Activated CD4-positive, alpha-beta T cell treated with anti-CD3 and anti-CD28 coated beads, Interleukin-2, amount 50 U/mL, for 1 hour (primary cell): ENCODE measurements at places on chromosomes 12 and 14.

DNA sequence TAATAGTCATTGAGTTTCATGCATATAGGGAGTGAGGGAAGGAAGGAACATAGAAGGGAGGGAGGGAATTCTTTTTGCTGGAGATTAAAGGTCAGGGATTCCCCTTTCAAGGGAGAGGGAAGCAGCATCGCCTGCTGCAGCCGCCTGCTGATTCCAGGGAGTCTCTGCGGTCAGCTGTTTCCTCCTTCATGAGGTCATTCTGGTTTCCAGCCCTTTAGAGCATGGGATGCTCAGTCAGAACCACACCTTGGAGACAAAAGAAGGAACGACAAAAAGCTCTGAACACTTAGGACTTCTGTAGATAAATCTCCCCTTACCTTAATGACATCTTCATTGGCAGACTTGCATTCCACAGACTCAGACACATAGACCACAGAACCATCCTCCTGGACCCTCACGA is 923.0 kb upstream of the TMEM132C start:
- no peak for DNase-seq

DNA sequence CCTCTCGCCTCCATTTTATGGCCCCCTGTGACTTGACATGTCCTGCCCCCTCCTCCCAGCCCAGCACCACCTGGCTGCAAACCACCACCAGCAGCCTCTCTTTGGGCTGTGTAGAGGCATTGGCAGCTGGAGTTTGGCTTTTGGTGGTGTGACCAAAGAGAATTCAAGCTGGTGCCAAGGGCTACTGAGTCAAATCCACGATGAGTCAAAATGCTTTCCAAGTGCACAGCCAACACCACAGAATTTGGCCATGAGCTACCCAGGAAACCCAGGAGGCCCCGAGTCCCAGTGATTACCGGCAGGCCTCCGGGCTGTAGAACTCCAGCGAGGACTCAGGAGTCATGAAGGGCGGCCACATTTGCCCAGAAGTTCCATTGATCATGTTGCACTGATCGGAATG is 53.8 kb downstream of the SCARB1 start:
- no peak for DNase-seq

DNA sequence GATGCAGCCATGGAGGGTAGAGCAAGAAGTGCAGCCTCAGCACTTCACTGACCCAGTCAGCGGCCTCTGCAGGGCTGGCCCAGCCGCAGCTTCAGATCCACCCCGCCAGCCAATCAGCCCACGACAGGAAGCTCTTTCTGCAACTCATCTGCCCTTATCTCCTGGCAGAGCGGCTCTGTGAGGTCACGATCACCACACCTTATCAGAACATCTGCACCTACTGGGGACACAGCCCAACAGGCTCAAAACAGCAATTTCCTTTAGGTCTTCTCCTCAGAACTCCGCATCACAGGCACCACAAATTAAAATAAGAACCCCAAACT is 287.3 kb downstream of the BCL11B start:
- DNase-seq: peak; percentile 59

DNA sequence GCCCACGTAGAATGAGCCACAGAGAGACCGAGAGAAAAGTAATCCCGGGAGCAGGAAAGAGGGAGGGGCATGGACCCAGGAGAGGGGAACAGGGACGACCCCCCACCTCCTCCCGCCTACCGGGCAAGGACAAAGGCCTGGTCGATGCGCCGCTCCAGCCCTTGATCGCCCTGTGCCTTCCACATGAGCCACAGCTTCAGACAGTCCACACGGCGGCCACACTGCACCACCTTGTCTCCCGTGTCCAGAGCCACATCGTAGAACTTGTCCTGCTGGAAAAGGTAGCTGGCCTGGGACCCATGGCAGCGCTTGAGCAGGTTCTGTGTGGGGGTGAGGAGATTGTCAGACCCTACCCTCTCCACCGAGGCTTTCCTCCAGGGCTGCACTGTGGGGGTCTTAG is 20.5 kb upstream of the ZNF740 start:
- DNase-seq: no peak

GRCh38 chr14:39396448-39396847 is 35.8 kb downstream of the FBXO33 start:
- DNase-seq: no peak

GRCh38 chr12:3032770-3033538 is 44.2 kb upstream of the TSPAN9 start:
- no peak for DNase-seq

GRCh38 chr14:31291210-31291609 is 83.6 kb upstream of the HECTD1 start:
- no peak for DNase-seq

GRCh38 chr14:99412117-99413061 is 68.3 kb downstream of the SETD3 start:
- DNase-seq: no peak

DNA sequence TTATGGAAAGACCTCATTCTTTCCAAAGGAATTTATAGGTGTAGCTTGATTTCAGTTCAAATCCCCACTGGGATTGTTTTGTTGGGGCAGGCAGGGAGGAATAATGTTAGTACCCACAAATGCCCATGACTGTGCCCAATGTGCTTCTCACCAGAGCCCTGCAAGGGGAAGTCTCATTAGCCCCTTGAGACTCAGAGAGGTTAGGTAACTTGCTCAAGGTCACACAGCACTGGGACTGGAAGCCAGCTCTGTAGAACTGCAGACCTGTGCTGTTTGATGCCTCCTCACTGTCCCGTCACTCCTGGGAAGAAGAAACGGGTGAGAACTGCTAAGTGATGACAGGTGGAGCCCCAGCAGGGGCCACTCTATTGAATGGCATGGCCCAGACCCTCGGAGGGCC is 8.9 kb downstream of the ANKRD9 start:
- no peak for DNase-seq

DNA sequence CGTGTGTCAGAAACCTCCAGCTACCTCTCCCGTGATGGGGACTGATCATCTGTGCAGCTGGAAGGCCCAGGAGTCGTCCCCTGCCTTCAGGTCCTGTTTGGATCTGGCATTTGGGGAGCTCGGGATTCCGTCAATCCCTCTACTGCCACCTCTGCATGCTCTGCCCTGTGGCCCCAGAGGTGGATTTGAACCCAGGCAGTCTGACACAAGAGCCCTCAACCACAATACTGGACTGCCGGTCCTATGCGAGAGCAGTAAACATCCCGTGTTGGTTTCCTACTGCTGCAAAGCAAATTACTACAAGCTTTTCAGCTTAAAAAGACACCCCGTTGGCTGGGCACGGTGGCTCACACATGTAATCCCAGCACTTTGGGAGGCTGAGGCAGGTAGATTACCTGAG is 121.9 kb upstream of the FKBP4 start:
- no peak for DNase-seq

GRCh38 chr14:28762303-28762954 is 4.2 kb upstream of the FOXG1 start:
- no peak for DNase-seq

DNA sequence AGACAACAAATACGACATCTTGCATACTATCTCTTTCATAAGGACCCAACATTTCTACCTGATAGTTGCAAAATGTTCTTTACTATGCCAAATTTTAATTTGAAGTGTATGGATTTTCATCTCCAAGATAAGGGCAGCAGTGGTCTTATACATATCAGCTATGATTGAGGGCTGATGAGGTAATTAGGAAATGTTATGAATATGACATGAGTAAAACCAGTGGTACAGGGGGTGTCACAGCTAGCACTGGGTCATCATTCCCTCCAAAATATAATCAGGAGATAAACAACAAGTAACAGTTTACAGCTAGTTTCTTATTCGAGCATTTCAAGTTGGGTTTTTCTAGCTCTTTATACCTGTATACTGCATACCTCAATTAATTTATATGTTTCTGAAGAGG is 35.0 kb downstream of the ATP2B1 start:
- no peak for DNase-seq

GRCh38 chr14:21264025-21264801 is 5.0 kb downstream of the HNRNPC start:
- DNase-seq: no peak

DNA sequence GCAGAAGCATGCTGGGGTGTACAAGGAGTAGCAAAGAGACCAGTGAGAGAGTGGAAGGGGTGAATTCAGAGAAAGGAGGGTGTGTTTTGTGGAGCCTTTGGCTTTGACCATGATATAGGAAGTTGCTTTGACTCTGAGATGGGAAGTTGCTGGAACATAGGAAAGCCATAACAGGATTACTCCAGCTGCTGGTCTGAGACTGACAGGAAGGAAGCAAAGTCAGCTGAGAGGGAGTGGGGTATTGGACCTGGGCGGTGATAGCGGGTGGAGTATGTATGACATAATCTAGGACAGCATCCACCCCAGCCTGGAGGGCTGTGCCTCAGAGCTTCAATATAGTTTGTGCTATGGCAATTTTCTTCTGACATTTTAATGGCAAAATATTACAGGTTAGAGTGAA is 324.4 kb downstream of the PDZRN4 start:
- no peak for DNase-seq

DNA sequence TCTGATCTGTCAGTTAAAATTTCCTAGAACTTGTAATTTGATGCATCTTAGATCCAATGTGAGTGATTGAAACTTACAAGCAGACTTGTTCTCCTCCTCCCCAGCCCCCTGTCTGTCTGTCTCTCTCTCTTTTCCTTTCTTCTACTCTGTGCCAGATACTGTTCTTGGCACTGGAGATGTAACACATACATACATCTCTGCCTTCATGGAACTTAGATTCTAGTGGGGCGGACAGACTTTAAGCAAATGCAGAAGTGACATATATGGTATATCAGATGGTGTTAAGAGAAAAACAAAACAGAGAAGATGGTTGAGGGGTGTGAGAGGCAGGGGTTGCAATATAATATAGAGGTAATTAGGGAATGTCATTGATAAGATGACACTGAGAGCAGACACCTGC is 6.6 kb downstream of the CHST11 start:
- no peak for DNase-seq

DNA sequence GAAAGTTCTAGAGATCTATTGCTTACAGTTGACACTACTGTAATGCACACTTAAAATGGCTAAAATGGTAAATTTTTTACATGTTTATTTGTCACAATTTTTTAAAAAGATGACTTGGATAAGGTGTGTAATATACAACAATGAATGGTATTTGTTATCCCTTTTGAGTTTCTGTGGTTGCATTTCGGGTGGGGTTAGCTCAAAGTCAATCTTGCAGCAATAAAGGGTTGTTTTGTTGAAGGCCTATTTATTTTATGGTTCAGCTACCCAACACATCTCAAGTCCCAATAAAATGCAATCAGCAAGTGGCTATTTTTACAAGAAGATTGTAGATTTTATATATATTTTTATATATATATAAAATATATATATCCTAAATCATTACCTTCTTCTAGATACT is 22.1 kb downstream of the SNRPF start:
- no peak for DNase-seq

GRCh38 chr14:70707138-70708038 is 65.7 kb downstream of the TTC9 start:
- no peak for DNase-seq

DNA sequence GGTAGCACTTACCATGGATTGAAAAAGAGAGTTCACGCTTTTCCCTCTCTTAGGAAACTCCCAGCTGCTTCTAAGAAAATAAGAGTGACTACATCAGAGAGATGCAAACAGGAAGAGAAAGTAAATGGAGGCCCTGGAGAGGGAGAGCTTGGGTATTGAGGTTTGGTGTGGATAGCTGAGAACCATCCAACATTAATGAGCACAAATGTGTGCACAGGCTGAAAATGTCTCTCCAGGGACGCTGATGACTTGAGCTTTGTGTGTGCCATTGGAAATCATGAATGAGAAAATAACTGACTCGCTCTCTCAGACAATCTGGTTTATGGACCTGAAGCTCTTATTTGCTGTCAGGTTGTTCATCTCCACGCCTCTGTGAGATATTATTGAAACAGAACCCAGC is 318.8 kb downstream of the NRXN3 start:
- DNase-seq: no peak

GRCh38 chr12:52860102-52860823 is 11.5 kb upstream of the KRT78 start:
- DNase-seq: no peak

- no peak for DNase-seq
These were observed 4.1 kb upstream of the PRPF40B start for GRCh38 chr12:49619286-49619685.

- DNase-seq: no peak
These were observed 128.0 kb downstream of the BCAT1 start for GRCh38 chr12:24820872-24821271.

GRCh38 chr12:70042675-70043074 is 200.6 kb upstream of the CNOT2 start:
- DNase-seq: no peak

DNA sequence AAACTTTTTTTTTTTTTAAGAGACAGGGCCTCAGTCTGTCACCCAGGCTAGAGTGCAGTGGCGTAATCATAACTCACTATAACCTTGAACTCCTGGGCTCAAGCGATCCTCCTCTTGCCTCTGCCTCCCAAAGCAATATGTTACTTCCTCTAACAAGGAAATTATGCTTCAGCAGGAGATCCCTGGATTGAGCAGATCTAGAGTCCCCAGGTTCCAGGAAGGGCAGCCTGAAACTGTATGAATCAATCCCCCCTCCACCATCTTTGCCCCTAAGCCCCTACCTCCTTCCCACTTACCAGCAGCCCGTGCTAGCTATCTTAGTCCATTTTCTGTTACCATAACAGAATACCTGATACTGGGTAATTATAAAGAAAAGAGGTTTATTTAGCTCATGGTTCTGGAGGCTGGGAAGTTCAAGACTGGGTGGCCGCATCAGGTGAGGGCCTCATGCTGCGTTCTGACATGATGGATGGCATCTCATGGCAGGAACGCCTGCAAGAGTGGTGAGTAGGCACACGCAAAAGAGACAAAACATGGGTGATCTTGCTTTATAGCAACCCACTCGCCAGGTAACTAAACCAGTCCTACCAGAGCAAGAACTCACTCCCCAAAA is 5.0 kb downstream of the TAMALIN start:
- no peak for DNase-seq

GRCh38 chr12:44247588-44247987 is 411.7 kb downstream of the TMEM117 start:
- no peak for DNase-seq

- no peak for DNase-seq
These were observed 17.9 kb downstream of the PGAM5 start for GRCh38 chr12:132728502-132728901.

GRCh38 chr14:100669011-100669412 is 57.7 kb upstream of the DLK1 start:
- DNase-seq: no peak

DNA sequence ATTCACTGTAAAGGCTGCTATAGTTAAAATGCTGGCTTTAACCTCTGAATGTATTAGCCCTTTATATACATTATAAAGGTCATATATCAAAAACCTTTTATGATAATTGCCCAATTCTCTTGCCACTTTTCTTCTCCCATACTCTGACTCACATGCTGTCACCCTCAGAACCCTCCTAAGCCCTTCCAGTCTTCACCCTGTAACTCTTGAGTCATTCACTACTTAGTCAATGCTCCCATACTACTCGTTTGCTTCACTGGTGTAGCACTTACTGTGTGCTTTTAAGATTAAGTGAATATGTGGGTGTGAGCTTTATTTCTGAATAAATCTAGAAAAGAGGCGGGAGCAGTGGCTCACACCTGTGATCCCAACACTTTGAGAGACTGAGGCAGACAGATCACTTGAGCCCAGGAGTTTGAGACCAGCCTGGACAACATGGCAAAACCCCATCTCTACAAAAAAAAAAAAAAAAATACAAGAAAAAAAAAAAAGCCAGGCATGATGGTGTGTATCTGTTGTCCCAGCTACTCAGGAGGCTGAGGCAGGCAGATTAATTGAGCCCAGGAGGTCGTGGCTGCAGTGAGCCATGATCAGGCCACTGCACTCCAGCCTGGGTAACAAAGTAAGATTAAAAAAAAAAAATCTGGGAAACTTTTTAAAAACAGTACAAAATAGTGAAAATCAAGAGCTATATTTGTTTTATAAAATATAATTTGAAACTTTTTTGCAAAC is 37.6 kb downstream of the SPATA7 start:
- DNase-seq: no peak

- DNase-seq: no peak
These were observed 62.9 kb upstream of the PDE3A start for GRCh38 chr12:20305470-20305869.
